ENCODE measurements at places on chromosomes 1 and 21. TPM values are rescaled to one million over a fixed set of nuclear protein-coding genes. Genes with fewer than 3 reads are reported as not detected.

GRCh38 chr1:203428981-203429599 lies 46.5 kb upstream of the PRELP start:
- DNase-seq: no peak

- DNase-seq: no peak
Measured at GRCh38 chr1:19411612-19412011, 73.7 kb downstream of the CAPZB start.

DNA sequence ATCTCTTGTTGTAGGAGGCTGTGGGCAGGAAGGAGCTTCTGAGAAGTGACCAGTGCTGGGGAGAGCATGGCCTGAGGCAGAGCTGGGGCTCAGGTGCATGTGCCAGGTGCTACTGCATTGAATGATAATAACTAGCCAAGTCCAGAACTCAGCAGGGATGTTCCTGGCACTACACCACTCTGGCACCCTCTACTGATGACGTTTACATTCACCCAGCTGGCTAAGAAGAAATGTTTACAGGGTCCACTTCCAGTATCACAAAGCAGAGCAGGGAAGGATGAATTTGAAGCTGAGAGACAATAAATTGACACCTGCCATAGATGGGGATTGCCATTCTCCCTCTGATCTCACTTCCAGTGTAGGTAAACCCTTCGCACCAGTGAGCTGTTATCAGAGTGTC lies 411.8 kb downstream of the SETD4 start:
- DNase-seq: no peak

DNA sequence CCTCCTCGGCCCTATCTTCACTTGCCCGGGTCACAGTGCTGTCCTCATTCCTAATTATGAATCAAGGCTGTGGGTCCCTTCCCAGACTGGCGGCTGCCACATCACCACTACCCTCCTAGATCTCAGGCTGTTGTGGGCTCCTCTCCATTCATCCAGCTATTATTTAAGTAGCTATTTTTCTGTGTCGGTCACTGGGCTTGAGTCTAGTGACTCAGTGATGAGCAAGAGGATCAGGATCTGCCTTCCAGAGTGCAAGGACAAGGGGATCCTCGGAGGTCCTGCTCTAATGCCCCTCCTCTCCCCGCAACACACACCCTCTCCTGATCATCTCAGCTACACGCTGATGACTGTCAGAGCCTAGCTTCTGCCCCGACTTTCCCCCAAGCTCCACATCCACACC lies 34.1 kb downstream of the CDCP2 start:
- DNase-seq: peak; percentile 73

- no peak for DNase-seq
Measured at GRCh38 chr1:66147226-66147835, 354.6 kb downstream of the PDE4B start.

DNA sequence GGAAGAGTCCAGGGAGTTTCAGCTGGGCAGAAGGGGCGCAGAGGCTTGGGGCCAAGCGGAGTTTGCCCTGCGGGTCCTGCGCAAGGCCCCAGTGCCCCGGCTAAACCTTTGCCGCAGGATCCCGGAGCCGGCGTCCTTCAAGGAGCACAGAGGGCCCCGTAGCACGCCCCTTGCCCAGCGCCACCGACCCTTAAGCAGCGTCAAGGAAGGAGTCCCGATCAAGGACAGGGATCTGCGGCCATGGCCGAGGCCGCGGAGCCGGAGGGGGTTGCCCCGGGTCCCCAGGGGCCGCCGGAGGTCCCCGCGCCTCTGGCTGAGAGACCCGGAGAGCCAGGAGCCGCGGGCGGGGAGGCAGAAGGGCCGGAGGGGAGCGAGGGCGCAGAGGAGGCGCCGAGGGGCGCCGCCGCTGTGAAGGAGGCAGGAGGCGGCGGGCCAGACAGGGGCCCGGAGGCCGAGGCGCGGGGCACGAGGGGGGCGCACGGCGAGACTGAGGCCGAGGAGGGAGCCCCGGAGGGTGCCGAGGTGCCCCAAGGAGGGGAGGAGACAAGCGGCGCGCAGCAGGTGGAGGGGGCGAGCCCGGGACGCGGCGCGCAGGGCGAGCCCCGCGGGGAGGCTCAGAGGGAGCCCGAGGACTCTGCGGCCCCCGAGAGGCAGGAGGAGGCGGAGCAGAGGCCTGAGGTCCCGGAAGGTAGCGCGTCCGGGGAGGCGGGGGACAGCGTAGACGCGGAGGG lies 520 bp downstream of the CLIC6 start:
- no peak for DNase-seq

GRCh38 chr1:59480188-59480888 lies 183.4 kb downstream of the FGGY start:
- no peak for DNase-seq

- no peak for DNase-seq
Measured at GRCh38 chr1:234310460-234310817, 62.8 kb upstream of the COA6 start.

DNA sequence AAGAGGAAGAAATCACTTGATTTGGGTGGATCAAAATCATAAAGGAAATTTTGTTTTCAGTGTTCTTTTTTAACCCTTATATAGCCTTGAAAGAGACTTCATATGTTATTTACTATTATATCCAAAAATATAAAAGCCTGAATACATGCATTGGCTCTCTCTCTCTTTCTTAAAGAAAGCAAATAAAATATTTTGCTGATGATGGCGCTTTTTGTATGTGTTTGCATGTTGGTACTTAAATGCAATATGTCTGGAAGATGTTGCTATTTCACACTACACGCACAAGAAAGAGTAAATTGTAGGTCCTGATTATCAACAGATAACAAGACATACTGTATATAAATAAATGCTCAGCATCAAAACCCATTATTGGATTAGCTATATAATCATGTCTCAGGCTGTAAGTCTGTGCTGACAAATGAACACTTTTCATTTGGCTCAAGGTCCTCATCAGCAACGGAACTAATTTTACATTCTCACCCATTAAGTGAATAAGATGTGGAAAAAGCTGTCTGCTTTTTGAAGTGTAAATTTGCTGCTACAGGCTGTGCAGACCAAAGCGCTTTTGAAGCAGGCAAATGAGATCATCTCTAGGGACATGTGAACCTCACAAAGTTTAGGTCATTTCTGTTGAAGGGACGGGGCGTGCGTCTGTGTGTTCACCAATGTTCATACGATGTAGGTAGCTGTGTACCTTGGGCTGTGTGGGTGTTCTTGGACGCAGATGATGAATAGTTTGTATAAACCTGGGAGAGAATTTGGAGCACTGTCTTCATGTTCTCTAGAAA lies 122.4 kb upstream of the LMO4 start:
- DNase-seq: no peak

The FCGR3B gene
- total RNA-seq: not detected

The KIF17 gene
- 1.6 TPM for total RNA-seq

The S100A7 gene
- total RNA-seq: not detected

Data from kidney epithelial cell (primary cell).